ENCODE measurements at places on chromosomes 4 and X.

GRCh38 chr4:48796927-48797679, 17.0 kb upstream of the FRYL start:
- DNase-seq = no peak

DNA sequence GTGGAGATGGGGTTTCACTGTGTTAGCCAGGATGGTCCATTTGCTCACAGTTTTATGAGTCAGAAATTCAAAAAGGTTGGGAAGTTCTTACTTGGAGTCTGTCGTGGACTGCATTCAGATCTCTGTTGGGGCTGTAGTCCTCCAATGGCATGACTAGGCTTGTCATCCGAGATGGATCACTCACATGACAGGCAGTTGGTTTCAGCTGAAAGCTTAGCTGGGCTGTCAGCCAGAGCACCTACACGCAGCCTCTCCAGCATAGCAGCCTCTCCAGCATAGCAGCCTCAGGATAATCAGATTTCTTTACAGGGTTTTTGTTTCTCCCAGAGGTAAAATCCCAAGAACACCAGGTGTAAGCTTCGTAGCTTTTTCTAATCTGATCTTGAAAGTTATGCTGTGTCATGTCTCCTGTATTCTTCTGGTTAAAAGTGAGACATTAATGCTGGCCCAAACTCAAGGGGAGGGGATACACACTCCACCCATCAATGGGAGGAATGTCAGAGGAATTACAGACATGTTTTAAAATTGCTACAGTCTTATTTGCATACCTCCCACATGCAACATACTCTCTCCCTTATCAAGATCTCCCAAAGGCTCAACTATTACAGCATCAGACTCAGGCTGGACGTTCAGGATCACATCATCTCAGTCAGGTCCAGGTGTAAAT, 31.6 kb upstream of the SOD3 start:
- no peak for DNase-seq

DNA sequence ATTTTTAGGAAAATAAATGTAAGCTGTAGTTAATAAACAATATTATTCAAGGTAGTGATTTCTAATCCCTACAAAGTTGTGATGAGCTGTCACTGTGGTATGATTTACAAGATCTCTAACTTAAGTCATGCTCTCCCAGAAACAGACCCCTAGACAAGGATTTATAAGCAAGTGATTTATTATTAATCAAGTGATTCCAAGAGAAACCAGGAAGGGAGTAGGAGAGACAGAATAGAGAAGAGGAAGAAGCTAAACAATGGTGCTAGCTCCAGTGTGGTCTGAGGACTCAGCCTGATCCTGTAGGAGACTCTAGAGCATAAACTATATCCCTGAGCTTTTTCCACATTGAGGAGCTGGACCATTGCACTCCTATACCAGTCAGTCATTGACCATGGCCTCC, 73.1 kb downstream of the SYTL5 start:
- DNase-seq = no peak

- DNase-seq = no peak
Measured at GRCh38 chr4:48589098-48589445, 99.0 kb downstream of the ZAR1 start.

DNA sequence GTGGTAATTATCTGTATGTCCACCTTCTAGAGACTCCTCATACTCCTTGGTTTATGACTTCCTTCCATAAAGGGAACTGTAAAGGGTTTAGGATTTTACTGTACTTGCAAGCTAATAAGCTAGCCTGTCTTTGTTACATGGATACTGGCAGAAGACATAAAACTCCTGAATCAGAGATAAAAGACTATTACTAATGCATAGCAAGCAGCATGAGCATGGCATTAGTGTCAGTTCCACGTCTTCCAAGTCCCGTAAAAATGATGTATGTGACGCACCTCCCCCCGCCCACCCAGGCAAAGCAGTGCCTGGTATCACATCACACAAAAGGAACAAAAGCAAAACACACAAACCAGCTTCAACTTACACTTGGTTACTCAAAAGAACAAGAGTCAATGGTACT, 71.0 kb downstream of the SLC10A6 start:
- no peak for DNase-seq

DNA sequence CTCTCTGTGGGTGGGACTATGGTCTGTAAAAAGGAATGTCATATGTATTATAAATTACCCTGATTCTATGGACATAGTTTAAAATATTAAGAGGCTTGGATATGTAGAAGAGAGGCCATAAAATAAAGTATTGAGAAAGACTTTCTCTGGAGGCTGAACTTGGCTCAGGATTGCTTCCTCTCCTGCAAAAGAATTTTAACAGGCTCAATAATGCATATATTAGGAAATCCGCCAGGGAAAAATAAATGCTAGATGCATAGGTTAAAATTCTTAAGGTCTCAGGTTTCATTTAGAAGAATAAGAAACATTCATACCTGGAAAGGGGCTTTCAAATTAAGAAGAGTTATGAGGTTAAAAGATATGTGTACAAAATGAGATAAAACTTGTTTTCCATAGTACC, 424.3 kb downstream of the ARAP2 start:
- DNase-seq = no peak

DNA sequence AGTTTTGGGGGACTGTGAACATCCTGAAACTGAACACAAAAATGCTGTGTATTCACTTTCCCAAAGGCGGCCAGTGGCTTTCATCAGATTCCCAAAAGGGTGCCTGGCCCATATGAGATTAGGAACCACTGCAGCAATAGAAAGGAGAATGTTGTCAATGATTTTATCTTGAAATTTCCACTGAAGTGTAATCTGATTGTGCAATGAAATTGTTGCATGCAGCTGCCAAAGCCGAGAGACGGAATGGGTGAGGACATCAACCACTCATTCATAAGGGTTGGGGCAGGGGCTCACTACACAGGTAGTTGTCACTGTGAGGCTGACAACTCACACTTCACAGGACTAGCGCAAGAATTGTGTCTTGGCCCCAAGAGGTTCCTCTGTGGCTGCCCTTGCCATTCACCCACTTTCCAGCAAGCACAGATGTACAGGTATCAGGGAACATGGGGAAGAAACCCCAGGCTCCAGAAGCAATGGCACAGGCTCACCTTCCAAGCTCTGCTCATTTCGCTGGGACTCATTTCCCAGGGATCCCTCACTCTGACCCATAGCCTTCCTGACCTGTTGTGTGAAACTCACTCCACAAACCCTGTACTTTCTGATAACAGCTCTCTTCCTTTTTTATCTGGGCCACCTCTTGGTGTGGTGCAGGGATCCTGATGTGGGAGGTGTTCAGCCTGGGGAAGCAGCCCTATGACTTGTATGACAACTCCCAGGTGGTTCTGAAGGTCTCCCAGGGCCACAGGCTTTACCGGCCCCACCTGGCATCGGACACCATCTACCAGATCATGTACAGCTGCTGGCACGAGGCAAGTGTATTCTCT, 48.8 kb downstream of the BMX start:
- no peak for DNase-seq

GRCh38 chr4:162457071-162457865, 293.5 kb upstream of the FSTL5 start:
- DNase-seq = no peak

DNA sequence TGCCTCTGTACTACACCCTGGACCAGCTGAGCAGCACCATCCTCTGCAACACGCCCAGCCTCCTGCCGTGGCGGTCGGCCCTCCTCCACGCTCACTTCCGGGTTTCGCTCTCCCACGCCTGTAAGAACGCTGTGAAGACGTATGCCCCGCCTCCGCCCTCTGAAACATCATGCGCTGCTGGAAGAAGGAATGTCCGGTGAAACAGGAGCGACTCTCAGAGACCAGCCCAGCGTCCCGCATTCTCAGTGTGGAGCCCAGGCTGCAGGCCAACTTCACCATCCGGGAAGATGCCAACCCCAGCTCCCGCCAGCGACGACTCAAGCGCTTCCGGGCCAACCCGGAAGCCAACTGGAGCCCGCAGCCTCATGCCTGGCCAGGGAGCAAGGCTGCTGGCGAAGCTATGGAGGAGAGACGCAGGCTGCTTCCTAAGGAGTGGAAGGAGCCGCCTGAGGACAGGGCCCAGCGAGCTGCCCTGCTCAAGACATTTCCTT, 186.1 kb upstream of the SLITRK2 start:
- DNase-seq = no peak

- no peak for DNase-seq
Measured at GRCh38 chr4:80452768-80453167, 117.2 kb downstream of the CFAP299 start.

GRCh38 chr4:118833192-118833820, 2.6 kb downstream of the SEC24D start:
- no peak for DNase-seq

DNA sequence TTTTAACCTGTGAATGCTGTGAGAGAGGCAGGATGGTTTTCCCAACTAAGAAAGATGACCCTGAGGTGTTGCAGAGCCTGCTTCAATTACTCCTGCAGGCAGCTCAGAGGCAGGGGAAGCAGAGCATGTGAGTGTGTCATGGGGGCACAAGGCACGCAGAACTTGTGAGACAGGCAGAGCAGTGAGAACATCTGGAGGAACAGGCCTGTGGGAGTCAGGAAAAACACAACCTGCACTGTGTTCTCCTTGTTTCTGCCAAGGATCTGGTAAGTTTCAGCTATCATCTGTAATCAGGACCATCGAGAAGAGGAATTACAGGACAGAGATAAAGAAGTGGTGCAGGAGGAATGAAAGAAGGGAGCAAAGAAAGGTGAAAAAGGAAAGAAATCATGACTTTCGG, 741.8 kb upstream of the INTU start:
- no peak for DNase-seq

DNA sequence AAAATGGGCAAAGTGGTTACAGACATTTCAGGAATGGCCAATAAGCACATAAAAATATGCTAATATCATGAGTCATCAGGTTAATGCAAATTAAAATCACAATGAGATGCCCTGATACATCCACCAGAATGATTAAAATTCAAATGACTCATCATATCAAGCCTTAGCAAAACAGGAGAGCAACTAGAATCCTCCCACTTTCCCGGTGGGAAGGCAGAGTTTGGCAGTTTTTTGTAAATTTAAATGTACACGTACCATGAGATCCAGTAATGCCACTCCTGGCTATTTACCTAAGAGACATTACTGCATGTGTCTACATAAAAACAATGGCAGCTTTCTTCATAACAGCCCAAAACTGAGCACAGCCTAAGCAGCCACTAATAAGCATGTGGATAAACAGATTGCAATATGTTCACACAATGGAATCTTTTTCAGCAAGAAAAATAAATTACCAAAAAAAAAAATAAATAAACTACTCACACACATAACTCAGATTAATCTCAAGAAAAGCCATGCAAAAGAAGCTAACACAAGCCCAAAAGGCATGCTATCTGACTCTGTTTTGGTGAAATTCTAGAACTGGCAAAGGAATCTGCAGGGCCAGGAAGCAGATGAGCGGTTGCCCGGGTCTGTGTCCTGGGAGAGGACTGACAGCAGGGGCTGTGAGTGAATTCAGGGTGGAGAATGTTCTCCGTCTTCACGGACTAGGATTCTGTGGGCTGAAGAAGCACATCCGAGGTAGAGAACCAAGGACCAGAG, 48.8 kb downstream of the AFAP1 start:
- DNase-seq = no peak

GRCh38 chrX:66000628-66001272, 39.1 kb downstream of the VSIG4 start:
- DNase-seq = no peak

DNA sequence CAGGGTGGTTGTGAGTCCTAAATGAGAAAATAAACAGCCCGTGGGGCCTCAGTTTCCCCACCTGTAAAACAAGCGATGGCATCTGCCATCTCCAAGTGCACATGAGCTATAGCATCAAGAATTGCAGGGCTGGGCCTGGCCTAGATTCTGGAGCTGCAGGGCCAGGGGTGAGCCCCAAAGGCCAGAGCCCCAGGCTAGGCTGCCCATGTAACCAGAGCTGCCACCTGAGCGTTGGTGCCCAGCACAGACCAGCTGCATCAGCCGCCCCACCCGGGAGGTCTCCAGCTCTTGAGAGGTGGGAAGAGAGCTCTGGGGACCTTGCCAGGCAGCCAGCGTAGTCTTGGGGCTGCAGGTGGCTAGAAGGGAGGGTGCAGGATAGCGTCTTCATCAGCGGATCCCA, 27.0 kb upstream of the GPR78 start:
- no peak for DNase-seq

DNA sequence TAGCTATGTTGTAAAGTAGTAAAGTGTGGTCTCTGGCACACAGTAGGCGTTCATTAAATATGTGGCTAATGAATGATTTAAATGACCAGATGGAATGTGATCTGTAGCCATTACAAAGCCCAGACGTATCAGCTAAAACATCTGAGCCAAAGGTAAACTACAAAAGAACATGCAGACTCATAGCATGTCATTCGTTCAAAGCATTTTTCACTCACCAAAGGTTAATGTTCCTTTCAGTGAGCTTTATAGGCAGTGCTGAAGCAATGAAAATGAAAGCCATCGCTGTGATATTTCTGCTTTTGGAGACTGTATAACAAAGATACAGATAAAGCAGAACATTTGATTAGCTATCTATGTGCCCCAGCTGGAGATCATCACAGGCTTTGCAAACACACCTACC, 50.5 kb downstream of the F9 start:
- no peak for DNase-seq

GRCh38 chr4:39745920-39746319, 48.0 kb downstream of the UBE2K start:
- no peak for DNase-seq

GRCh38 chrX:119479845-119480244, 11.6 kb downstream of the SLC25A5 start:
- no peak for DNase-seq

DNA sequence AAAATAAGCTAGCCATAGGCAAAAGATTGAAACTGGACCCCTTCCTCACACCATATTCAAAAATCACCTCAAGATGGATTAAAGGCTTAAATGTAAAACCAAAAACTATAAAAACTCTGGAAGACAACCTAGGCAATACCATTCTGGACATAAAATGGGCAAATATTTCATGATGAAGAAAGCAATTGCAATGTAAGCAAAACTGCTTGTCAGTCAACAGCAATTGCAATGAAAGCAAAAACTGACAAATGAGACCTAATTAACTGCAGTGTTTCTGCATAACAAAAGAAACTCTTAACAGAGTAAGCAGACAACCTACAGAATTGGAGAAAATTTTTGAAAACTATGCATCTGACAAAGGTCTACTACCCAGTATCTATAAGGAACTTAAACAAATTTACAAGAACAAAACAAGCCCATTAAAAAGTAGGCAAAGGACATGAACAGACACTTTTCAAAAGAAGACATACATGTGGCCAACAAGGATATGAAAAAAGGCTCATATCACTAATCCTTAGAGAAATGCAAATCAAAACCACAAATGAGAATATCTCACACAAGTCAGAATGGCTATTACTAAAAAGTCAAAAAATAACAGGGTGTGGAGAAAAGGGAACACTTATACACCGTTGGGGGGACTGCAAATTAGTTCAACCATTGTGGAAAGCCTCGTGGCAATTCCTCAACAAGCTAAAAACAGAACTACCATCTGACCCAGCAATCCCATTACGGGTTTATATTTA, 46.7 kb downstream of the CFAP299 start:
- DNase-seq = no peak

GRCh38 chr4:19689511-19689910, 562.2 kb upstream of the SLIT2 start:
- DNase-seq = no peak

DNA sequence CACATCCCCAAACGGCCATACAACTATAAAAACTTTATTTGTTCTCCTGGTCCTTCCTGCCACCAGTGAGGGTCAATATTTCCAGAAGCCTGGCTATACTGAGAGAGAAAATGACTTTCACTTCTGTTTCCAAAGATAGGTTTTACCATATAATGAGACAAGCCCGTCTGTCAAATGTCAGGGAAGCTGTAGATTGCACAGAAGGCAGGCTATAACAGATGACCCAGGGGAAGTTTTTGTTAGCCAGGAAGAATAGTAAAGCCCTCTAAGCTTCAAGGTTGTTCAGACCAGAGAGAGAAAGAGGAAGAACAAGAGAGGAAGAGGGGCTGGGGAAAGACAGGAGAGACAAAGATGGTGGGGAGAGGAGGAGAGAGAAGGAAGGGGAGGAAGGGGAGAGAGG, 217.5 kb downstream of the GBA3 start:
- DNase-seq = no peak

Measured in stimulated activated CD8-positive, alpha-beta memory T cell treated with anti-CD3 and anti-CD28 coated beads, Interleukin-4, amount 100 ng/mL, for 4 hours (primary cell).